ENCODE measurements at places on chromosomes 11 and 22.

DNA sequence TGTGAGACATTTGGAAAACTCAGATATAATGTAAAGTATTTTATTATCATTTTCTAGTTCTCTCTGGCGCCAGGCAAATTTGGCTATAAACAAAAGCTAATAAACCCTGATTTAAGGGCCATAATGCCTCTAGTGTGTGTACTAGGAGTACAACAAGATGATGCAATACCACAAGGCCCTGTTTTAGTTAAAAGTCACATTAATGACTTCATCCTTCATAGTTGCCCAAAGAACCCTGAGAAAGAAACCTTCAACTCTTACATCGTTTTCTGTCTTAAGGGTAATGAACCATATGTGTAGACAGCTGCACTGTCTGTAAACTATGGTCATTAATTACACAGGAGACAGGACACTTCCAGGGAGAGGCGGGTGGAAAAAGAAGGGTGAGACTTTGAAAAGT lies 538.4 kb downstream of the FAM181B start:
- DNase-seq = no peak

GRCh38 chr11:111604392-111605009 lies 2.3 kb downstream of the SIK2 start:
- DNase-seq = no peak

GRCh38 chr11:15769203-15769602 lies 587.1 kb downstream of the SOX6 start:
- DNase-seq = no peak

GRCh38 chr22:30413745-30414524 lies 11.6 kb upstream of the MTFP1 start:
- no peak for DNase-seq

GRCh38 chr11:848380-848931 lies 5.8 kb downstream of the TSPAN4 start:
- DNase-seq = peak; percentile 62

- DNase-seq = no peak
Measured at GRCh38 chr11:26700574-26701235, 21.2 kb downstream of the SLC5A12 start.

- DNase-seq = no peak
Measured at GRCh38 chr11:32829157-32829679, 509 bp upstream of the PRRG4 start.

GRCh38 chr11:104852811-104853210 lies 45.4 kb downstream of the CASP12 start:
- DNase-seq = no peak

DNA sequence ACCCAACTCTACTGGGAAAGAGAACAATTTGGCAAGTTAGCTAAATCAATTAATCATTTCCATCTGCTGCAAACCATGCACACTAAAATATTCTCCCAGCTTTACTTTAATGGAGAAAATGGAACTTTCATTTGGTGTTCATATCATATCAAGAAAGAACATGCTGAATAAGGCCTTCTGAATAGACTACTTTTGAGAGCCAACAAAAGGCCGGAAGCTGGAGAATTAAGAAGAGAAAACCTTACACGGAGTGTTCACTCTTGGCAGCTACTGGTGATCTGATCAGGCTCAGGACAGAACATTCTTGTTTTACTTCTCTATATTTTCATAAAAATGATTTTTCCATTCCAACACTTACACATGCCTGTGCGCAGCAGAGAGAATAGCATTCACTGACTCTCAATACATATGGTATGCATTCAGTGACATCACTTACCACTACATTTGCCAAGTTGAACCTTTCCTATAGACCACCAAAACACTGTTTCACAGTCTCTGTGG lies 165.3 kb downstream of the TTC28 start:
- DNase-seq = no peak

DNA sequence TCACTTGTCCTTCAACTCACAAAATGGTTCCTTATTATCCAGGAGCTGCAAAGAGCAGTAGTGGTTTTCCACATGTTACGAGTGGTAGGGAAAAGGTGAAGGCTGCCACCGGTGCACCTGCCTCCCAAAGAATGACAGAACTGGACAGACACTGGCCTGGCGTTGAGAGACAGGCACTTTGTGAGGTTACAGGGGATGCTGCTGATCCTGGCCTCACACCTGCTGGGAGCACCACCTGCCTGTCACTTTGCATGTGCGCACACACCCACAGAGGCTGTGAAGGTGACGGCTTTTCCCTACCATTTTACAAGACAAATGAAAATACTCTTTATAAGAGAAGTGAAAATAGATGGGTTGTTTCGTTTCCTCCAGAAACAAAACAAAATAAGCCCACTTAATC lies 175.3 kb upstream of the B3GAT1 start:
- no peak for DNase-seq

DNA sequence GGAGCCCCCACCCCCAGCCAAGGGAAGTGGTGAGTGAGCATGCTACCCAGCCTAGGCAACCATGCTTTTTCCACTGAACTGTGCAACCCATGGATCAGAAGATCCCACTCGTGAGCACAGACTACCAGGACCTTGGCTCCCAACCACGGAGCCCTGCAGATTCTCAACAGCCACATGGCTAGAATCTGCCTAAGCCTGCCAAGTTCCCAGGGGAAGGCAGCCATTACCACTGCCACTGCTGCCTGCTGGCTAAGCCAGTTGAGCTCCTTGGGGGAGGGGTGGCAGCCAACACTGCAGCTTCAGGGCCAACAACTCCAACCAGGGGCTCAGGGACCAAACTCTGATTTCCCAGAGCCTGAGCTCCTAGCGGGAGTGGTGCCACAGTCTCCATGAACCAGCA lies 195.8 kb downstream of the DLG2 start:
- DNase-seq = no peak

- no peak for DNase-seq
Measured at GRCh38 chr11:43116071-43116470, 195.7 kb upstream of the API5 start.

DNA sequence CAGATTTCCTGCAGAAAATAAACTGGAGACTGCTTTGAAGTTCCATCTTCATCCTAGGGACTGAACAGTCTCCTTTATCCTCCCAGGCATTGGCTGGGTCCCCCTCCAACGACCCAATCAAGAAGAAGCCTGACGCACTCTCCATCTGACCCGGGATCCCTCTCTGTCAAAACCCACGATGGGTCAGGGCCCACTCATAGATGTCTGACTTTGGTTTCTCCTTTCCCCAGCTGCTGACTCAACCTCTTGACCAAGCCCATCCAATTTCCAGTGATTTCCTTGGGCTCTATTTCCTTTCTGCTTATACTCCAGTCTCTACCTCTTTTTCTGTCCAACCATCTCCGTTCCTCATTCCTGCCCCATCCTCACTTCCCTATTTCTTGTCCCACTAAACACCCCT lies 189.7 kb downstream of the MIAT start:
- DNase-seq = no peak

DNA sequence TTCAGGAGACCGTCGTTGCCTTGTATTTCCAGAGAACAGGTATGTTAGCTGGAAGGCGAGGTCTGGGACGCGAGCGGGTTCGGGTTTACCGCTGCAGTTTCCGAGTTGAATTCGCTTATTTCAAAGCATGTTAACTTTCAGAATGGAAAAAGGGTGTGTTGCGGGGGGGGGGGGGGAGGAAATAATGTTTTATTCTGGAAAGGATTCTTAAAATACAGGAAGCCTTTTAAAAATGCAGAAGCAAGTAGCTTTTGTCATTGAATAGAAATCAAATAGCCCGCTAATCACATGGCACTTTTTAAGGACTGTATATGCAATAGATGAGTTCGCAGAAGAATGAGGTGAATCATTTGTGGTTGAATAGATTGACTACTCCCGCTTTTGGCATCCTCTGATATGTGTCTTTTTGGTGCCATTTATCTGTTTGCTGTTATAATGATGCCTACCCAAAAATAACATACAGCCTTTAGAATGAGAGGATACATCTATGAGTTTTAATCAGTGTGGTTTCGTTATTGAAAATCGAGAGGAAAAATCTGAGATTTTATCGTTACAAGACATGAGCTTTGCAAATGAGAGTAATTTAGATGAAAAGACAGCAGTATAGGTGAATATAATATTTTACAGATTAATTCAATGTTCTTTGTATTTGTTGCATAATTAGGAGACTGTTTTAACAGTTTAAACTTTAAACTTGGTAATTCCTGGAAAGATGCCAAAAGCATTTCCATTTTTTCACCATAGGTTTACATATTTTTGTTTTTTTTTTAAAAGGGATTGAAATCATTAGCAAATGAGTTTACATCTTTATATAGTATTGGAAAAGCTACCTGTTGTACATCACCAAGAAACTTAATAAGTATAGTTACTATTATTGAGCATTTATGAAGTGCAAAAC lies 1.7 kb downstream of the PDE3B start:
- DNase-seq = no peak

- no peak for DNase-seq
Measured at GRCh38 chr11:103266167-103266831, 157.1 kb downstream of the DYNC2H1 start.

GRCh38 chr11:32435152-32435480 lies 223 bp downstream of the WT1 start:
- DNase-seq = no peak

DNA sequence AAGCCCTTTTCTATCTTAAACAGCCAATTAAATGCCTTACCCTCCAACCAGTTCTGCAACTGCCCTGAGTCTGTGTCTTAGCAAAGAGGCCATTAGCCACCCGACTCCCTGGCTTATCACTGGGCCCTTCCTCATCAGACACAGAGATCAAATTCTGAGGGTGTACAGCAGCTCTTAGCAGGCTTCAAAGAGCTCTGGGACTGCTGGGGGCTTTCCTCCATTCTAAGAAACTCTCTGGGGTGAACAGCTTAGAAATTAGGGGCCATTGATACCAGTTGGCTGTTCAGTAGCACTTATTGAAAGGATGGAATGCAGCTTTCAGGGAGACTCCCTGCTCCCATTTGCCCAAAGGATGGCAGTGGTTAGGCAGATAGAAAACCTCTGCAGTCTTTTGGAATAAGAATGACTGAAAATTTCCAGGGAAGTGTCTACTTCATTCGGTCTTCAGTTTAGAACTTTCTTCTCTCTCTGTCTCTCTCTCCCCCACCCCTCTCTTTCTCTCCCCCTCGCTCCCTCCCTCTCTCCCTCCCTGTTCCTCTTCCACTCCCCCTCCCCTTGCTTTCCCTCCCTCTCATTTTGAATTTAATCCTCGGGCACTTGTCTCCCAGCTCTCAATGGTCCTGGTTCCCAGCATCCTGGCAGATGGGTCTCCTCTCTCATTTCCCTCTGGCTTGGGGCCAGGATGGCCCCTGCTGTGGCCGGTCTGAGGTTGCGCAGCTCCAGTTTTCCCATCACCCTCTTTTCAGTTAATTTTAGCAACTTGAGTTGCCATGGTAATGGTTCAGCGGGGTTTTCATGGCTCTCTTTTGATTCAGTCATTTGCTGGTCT lies 76.4 kb downstream of the COMMD9 start:
- no peak for DNase-seq

DNA sequence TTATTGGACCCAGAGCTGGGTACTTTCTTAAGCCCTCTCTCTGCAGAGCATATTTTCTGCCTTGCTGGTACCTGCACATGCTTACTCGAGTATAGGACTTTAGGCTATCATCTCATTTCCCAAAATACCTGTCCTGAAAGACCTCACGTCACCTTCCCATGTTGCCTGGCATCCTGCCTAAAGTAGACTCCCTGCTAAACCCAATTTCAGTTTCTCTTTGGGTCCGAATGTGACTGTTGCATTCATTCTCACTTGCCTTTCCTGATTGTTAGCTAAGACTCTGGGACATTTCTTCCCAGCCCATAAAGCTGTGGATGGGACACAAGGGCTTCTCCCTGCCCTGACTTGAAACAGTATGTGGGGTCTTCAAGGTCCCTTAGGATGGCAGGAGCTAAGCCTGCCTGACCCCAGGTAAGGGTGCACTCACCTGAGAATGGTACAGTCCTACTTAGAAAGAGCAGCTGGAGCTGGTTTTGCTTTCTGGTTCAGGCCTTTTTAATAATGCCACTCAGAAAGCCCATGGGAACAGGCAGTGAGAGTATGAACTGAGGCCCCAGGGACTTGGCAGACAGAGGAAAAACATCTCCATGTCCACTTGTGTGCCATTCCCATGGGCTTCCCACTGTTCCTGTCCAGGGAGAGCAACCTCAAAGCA lies 12.9 kb downstream of the OR51E2 start:
- no peak for DNase-seq

DNA sequence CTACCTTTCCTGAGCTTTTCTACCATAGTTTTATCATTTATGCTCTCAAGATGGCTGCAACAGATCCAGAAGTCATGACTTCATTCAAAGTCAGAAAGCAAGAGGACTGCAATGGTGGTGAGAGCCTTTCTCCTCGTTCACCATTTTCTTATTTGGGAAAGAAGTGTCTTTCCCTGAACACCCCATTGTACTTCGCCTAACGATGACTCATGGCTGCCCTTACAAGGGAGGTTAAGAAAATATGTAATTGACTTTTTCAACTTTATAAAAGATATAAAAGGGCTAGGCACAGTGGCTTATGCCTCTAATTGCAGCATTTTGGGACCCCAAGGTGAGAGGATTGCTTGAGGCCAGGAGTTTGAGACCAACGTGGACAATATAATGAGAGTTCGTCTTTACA lies 541.7 kb downstream of the METTL15 start:
- DNase-seq = no peak

GRCh38 chr22:21876486-21877176 lies 9.2 kb upstream of the MAPK1 start:
- DNase-seq = no peak

GRCh38 chr11:30481330-30481729 lies 104.8 kb downstream of the MPPED2 start:
- no peak for DNase-seq

DNA sequence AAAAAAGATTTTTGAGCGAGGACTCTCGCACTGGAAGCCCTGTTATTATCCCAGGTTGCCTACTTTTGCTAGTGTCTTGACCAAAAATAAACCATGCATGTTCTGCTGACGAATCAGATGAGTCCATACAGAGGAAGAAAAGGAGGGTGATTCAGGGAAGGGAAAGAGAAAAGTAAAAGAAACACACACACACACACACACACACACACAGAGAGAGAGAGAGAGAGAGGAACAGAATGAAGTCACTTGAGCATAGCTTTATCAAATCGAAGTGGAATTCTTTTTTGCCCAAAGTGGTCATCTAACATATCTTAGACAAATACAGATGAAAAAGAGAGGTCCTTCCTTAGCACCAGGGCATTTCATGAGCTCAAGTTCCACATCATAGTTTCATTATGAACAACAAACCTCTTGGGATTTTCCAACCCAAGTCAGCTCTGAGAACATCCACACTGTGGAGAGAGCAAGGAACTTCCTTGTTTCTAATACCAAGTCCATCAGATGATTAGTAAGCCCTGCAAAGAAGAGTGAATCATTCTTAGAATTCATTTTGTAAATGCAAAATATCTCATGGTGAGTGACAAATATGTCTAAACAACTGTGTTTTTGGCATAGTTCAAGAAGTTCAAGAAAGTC lies 7.7 kb upstream of the MMP12 start:
- no peak for DNase-seq

DNA sequence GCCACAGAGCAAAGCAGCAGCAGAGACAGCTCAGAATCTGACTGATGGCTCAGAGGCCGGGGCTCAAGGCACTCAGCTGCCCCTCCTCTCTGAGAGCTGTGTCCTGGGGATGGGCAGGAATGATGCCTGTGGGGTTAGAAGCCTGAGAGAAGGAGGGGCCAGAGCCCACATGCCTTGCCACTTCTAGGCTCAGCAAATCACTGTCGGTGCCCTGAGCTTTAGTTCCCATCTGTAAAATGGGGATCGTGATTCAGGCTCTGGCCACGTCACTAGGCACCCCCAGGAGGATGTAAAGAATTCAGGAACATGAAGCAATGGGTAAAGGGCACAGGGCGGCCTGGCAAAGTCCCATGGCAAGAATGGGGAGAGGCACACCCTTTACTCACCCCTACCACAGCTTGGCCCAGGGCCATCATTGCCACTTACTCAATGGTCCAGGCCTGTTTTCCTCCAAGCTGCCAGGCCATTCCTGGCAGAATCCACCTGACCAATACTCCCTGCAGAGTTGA lies 3.4 kb upstream of the CDC42EP2 start:
- no peak for DNase-seq

All from T-helper 9 cell (primary cell).